ENCODE measurements at places on chromosomes 12 and 14.

DNA sequence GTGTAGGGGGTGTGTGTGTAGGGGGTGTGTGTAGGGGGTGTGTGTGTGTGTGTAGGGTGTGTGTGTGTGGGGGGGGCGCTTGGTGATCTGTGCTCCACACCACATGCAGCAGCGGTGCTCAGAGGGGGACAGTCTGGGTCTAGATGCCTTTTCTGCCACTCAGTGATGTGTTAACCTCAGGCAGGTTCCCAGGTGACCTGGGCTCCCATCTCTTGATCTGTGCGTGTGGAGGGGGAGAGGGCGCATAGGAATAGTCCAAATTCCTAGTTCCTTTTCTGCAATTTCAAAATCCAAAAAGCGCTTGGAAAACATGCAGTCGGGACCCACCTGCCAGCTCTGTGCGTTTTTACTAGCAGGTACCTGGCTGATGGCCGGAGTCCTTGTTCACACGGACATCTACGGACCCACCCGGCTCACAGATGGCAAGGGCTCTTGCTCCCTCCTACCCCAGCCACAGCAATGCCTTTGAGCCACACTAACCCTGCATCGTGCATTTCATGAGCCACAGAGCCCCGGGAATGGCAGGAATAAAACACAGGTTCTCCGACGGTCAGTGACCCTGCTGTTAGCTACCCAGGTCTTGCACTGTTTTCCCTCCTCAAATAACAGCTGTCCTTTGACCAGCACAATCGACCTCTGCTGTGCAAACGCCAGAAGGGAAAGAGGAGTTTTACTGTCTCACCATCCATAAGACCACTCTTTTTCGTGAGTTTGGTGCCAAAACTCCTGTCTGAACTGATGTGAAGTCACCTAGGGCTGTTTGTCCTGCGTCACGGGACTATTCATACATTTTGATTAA lies 120.8 kb downstream of the GLT1D1 start:
- DNase-seq: no peak

GRCh38 chr12:3117144-3117581 lies 40.0 kb downstream of the TSPAN9 start:
- no peak for DNase-seq

DNA sequence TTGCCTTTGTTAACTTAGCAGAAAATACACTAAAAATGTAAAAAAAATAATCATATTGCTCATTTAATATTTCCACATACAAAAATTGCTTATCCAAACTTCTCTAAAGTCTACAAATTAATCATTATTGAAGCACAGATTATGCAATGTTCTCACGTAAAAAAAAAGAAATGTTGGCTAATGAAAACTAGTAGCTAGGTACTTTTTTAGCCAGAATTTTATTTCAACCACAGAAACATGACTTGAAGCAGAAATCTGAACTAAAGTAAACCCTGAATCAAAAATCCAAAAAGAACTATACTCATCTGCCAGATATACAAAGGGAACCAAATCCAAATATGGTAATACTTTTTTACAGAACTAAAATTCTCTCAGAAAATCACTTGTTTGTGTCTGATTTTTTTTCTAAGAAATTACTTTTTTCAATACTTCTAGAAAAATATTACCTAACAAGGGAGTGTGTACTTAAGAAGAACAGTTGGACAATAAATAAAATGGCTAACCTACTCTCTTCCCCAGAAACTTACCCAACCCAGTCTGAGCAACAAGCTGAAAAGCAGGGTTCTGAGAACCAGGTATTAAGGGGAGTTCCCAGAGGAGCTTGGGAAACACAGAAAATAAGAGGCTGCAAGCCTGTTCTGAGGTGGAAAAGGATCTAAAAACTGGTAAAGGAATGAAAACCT lies 78.4 kb upstream of the RAP1B start:
- DNase-seq: no peak

GRCh38 chr14:47993883-47994282 lies 318.5 kb upstream of the MDGA2 start:
- DNase-seq: no peak

- DNase-seq: no peak
Observed at GRCh38 chr14:60654334-60654821, 5.1 kb upstream of the SIX1 start.

GRCh38 chr14:59422069-59422881 lies 42.9 kb downstream of the GPR135 start:
- no peak for DNase-seq

- DNase-seq: no peak
Observed at GRCh38 chr12:111105294-111105693, 184.9 kb upstream of the MYL2 start.

DNA sequence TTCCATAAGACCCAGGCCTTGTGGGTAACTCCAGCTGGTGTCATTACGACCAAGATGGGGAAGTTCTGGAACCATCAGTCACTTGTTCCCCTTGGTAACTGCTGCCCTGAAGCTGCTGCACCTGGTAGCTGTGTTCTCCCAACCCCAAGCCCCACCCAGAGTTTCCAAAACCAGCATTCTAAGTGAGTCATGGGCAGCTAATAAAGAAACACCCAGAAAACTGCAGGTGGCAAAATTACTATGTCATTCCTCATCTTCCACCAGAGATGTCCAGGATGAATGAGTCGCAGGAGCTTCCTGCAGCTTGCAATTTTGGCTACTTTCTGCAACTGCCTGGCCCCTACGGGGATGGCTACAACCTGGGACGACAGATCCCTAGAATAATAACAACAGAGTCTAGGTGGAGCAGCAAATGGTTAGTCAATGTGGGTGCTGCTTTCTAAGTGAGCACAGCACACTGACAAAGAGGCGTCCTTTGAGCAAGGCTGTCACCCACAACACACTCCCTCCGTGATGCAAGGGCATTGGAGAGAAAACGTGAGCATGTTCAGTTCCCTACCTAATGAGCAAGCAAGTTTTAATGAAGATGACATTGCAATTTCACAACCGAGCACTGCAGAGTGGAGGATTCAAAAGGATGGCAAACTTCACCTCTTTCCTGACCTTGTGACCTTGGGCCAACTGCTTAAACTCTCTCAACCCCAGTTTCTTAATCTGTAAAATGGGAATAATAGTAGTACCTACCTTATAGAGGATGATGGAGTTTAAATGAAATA lies 301.4 kb upstream of the NOS1 start:
- no peak for DNase-seq

DNA sequence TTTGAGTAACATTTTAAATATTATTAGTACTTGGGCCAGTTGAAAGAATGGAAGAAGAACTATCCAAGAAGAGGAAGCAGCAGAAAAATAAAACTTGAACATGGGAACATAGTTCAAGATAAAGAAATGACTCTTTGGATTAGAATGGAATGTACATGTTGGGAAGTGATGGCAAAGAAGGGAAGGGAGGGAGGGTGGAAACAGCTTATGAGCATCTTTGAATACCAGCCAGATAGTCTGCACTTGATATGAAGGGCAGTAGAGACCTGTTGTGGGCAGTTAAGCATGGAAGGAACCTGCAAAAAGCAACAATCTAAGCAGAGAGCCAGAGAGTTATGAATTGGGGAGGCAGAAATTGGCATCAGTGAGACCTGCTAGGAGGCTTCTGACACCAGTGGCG lies 10.0 kb upstream of the IL22 start:
- no peak for DNase-seq

DNA sequence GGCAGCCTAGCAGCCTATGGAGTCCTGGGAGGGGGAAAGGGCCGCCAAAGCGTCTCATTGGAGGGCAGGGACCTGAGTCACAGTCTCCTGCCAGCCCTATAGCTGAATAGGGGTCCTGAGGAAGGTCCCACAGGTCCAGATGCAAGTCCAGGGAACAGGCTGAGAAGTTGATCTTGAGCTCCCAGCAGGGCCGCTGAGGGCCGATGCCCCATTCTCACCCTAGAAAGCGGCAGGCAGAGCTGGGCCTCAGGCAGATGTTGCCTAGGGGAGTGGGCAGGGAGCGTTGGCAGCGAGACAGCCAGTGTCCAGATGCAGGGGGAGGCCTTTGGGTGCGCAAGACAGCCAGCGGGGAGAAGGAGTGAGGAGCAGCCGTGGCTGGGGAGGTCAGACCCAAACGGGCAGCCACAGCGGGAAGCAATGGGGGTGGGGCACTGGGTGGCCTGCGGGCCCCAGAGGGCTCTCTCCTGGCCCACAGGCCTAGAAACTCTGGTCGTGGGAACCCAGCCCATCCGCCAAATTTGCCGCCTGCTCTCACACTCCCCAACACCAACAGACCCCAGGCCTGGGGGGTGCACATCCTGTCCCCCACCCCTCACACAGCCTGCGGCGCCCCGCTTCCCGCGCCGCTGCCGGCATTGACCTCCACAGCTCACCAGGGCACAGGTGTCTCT lies 1.1 kb downstream of the HDAC7 start:
- no peak for DNase-seq

- no peak for DNase-seq
Observed at GRCh38 chr12:3967556-3968160, 94.5 kb upstream of the PARP11 start.

DNA sequence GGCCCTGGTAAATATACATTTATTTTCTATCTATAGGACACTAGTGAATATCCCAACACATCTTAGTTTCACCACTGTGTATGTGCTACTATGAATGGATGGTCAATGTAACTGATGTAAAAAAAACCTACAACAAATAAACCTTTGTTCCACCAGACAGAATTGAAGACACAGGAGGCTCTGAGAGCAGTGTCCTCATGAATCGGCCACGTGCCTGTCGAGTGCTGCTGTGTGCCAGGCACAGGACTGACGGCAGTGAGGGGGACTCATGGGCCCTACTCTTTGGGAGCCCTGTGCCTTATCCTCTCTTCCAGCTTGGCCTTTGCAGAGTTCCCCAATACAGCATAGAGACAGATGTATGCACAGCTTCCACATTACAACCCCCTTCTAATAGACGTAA lies 18.2 kb downstream of the CINP start:
- no peak for DNase-seq

DNA sequence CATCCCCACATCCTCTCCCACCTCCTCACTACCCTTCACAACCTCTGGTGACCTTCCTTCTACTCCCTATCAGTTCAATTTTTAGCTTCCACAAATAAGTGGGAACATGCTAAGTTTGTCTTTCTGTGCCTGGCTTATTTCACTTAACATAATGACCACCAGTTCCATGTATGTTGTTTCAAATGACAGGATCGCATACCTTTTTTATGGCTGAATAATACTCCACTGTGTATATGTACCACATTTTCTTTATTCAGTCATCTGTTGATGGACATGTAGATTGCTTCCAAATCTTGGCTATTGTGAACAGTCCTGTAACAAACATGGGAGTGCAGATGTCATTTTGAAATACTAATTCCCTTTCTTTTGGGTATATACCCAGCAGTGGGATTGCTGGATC lies 98.7 kb downstream of the TRMT5 start:
- no peak for DNase-seq

DNA sequence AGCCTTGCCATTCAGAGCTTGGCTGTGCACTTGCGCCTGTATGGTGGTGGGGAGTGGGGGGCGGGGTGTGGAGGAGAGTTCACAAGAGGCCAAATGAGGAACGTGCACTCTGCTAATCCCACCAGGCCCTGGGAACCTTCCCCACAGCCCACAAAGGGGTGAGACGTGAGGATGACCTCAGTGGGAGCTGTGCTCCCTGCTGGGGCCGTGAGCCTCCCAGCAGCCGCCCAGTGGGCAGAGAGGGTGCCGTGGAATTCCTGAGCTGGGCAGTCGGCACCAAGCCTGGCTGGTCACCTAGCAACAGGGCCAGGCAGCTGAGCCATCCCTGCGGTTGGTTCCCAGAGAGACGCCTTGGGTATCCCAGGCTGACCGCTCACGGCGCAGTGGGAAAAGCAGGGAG lies 53.7 kb downstream of the CCNK start:
- DNase-seq: no peak

DNA sequence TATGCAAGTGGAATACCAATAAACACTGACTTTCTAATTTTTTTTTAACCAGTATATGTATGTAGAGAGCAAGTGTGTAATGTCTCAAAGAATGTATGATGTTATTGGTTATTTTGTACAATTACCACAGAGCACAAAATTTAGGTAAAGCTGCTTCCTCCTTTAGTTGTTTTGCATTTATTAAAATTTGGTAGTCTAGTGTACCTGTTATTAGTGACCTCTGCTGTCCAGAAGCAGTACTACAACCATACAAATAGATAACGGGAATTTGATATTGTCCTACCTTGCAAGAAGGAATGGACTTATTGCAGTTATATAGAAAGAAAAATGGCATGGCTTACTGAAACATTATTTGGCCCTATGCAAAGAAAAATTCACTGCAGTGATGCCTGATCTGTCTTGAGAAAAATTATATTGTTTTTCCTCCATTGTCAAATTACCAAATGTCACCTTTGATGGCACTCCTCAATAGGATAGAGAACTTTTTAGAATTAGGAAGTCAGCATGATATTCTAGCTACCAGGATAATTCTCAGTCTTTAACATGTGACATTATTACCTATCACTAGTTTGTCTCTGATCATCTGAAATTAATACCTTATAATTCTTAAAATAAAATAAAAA lies 153.9 kb upstream of the RMST start:
- no peak for DNase-seq

Measured in stimulated activated CD4-positive, alpha-beta T cell treated with anti-CD3 and anti-CD28 coated beads, TNF-alpha, amount 100 ng/mL, for 1 hour (primary cell).